Natural killer cell (primary cell): ENCODE measurements at places on chromosomes 3 and 15.

DNA sequence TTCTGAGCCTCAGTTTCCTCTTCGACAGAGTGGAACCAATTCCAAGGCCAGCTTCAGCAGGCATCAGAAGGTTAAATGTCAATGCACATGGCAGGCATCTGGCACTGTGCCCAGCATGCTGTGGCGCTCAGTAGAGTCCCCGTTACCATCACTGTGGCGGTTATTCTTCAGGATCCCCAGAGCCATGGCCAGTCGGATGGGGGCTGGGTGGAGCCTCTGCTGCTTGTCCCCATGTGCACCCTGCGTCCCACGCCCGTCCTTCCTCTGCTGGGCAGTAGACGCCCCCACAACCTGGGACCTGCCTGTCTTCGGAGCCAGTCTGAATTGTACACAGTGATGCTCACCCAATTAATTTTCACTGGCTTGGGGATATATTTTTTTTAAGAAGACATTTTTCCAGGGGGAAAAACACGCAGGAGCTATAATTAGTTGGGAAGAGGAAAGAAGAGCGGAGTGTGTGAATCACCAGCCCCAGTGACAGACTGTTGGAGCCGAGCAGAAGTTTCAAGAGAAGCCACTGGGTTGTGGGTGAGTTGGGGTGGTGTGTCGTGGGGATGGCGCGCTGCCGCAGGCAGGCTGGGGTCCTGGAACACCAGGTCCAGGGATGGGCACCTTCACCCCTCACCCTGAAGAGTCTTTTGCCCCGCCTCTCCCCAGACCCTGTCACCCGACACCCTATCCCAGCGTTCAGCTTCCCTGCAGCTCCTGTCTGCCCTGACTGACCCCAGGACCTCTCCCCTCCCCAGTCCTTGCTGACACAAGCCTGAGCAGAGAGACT is 26.8 kb upstream of the RPL29 start:
- no peak for DNase-seq

DNA sequence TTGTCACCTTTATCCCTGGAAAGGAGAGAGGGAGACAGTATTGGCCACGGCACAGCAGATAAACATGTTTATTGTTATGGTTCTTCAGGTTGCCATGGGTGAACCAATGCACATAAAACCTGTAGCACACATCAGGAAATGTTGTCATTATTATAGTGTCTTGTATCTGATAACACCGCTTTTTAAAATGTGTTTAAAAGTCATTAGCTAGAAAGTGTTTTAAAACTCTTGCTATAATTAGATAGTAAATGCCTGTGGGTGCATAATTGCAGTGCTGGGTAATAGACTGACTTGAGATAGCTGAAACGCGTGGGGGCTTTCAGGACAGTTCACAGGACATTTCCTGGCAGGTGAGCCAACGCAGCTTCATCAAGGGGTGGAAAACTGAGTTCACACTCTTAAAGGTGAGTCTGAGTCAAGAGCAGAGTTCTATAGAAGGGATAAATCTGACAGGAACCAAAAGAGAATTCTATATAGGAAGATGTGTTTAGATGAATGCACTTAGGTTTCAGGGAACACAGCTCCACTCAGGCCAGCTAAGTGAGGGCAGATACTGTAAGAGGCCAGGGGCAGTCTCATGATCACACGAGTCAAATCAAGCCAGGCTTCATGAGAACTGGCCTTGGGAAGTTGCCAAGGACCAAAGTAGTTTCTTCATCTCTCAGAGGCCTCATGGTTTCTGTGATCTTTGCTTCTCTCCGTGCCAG is 35.6 kb upstream of the PPP4R2 start:
- DNase-seq = no peak

GRCh38 chr15:39592500-39592899 is 11.6 kb downstream of the THBS1 start:
- DNase-seq = no peak

GRCh38 chr15:72339777-72340177 is 19.8 kb upstream of the CELF6 start:
- DNase-seq = no peak

- no peak for DNase-seq
Measured at GRCh38 chr3:184366619-184367289, 5.2 kb downstream of the POLR2H start.

- DNase-seq = no peak
Measured at GRCh38 chr15:42364529-42364928, 5.2 kb downstream of the CAPN3 start.

DNA sequence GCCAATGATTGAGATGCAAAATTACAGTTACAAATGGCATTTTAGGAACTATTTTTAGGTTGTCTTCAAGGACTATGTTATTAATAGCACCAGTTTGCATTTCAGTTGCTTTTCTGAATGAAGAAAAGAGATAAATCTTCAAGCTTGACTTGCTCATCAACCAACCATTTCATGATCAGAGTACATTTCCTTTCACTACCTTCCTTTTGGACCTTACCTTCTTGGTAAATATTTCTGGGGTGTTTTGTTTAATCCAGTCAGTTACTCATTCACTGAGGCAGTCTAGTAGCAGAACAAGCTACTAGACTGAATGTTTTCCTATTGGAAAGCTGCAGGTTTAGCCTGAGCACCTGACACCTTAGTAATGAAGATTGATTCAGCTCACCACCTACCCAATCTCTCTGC is 8.2 kb downstream of the SLC27A2 start:
- no peak for DNase-seq

- DNase-seq = no peak
Measured at GRCh38 chr3:19264424-19264823, 116.1 kb downstream of the KCNH8 start.

DNA sequence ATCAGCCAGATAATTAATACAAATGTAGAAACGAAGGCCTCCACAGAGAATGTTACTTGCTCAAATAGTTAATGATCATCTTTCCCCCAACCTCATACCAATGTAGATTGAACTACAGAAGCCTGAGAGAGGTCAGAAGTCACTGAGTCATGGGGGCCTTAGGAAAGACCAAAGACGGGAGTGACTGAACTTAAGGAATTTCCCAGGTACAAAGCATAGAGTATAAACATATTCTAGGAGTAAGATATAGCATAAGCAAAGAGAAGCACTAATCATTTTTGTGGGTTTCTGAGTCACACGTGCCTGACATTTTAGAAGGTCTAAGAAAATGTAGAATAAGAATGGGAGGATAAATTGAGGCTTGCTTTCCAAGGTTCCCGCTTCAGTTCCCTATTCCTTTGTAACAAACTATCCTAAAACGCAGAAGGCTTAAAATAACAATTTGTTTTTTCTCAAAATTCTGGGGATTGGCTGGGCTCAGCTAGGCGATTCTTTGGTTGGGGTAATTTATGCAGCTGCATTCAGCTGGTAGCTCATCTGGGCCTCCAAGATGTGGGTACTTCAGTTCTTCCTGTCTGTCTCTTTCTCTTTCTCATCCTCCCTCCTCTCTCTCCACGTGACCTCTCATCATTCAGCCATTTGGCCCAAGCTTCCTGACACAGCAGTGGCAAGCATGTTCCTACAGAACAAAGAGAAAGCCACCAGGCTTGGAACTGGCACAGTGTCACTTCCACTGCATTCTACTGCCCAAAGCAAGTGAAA is 422.6 kb downstream of the FOXP1 start:
- no peak for DNase-seq

- no peak for DNase-seq
Measured at GRCh38 chr3:161854232-161854771, 357.7 kb downstream of the OTOL1 start.

GRCh38 chr15:67564021-67564967 is 21.8 kb downstream of the MAP2K5 start:
- no peak for DNase-seq
